Activated gamma-delta T cell (primary cell): ENCODE measurements at places on chromosomes 4 and X.

DNA sequence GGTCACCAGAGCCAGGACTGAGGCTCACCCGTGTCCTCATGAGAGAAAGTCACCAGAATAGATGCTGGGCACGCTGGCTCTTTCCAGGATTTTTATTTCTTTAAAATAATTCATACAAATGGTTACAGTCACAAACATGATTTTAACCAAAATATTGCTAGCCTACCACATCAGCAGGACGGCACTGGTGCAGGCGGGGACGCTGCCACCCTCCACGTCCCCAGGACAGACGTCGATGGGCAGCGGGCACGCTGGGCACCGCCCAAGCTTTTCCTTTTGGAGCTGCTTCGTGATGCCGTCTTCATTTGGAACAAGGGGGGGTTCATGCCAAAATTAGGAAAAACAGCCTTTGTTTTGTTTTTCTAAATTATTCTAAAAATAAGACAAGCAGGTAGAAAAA lies 37.6 kb downstream of the CTBP1 start:
- no peak for DNase-seq

GRCh38 chrX:97447306-97447705 lies 563.6 kb downstream of the RPA4 start:
- no peak for DNase-seq

DNA sequence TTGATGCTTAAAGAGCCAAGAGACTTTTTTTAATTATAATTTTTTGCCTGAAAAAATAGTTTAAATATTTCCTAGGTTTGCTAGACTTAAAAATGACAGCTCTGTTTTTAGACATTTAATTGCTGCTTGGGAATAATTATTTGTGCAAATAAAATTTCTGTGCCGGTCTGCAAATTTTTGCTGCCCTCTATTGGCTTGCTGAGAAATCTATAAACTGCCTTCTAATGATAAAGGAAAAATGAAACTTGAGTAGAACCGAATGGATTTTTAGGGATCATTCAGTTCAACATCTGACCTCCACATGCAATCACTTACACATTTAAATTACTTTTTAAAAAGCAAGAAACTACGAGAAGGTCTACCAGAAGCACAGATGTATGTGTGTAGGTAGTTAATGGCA lies 434.0 kb downstream of the FAM133A start:
- no peak for DNase-seq

DNA sequence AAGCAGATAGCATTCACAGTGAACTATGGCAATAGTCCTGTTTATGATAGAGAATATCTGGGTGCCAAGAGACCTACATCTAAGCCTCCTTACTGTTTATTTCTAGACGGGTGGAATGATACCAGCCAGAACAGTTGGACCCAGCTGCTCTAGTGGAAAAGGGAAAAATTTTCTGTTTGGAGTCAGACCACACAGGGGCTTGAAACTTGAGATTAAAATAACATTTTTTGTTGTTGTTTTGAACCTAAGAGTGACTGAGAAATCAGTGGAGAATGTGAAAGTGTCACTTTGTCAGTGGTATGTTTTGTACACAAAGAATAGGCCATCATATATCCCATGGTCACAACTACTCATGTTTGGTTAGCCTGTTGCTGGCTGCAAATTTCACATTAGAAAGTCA lies 105.7 kb downstream of the AGTR2 start:
- no peak for DNase-seq

- DNase-seq = no peak
Measured at GRCh38 chr4:40134206-40134917, 62.5 kb upstream of the RHOH start.
